ENCODE measurements at places on chromosomes 2 and 18.
A peak's percentile ranks its signal among the peaks of the same experiment; 100 is the strongest.

GRCh38 chr2:189178726-189179569 lies 613 bp downstream of the COL5A2 start:
- no peak for DNase-seq

DNA sequence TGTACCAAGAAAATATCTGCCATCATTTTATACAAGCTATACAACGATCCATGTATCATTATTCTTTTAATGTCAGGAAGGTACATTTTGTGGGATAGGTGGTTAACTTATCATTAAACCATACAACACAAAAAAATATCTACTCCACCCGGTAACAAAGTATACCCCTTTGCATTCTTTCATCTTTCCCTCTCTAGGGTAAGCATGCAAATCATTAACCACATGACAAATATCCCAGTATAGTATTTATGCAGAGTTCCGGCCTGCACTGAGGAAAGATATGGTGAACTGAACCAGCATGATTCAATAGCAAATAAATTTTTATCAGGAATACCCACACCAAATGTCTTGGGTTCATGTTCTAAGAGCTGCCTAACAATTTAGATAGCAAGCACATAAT lies 22.5 kb upstream of the SULT1C2 start:
- no peak for DNase-seq

GRCh38 chr2:102366406-102367112 lies 11.0 kb downstream of the IL18R1 start:
- peak; percentile 49 for DNase-seq

- DNase-seq = peak; percentile 51
Observed at GRCh38 chr2:172086241-172087206, 1.2 kb downstream of the DLX1 start.

- no peak for DNase-seq
Observed at GRCh38 chr2:59196491-59196890, 955.4 kb upstream of the FANCL start.

- DNase-seq = no peak
Observed at GRCh38 chr2:233044974-233045605, 12.6 kb downstream of the NEU2 start.

DNA sequence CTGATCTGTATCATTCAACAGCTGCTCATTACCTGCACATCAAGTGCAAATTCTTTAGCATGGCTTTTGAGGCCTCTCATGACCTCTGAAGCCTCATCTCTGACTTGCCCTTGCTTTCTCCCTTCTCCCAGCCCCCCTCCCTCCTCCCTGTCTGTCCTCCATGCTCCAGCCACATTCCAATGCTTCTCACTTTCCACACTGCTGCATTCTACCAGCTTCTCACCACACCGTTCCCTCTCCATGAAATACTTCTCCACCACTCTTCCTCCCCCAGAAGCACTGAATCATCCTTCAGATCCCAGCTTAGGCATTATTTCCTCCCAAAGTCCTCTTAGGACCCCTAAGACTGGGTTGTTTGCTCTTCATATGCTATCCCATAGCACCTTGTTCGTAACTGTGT lies 26.9 kb downstream of the GCG start:
- DNase-seq = no peak

DNA sequence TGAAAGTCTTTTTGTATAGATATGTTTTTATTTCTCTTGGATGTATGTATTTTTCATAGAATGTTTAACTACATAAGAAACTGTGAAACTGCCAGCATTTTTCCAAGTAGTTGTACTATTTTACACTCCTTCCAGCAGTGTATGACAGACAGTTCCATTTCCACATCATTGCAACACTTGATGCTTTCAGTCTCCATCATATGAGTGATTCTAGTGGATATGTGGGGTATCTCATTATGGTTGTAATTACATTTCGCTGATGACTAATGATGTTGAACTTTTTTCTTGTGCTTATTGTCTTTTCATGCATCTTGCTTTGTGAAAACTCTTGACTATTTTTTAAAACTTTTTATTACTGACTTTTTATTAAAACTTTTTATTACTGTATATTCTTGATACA lies 101.4 kb downstream of the ARHGAP28 start:
- no peak for DNase-seq

- DNase-seq = no peak
Observed at GRCh38 chr2:55102056-55102812, 52.0 kb upstream of the RTN4 start.

GRCh38 chr2:237875256-237876060 lies 16.0 kb downstream of the RAMP1 start:
- DNase-seq = no peak

DNA sequence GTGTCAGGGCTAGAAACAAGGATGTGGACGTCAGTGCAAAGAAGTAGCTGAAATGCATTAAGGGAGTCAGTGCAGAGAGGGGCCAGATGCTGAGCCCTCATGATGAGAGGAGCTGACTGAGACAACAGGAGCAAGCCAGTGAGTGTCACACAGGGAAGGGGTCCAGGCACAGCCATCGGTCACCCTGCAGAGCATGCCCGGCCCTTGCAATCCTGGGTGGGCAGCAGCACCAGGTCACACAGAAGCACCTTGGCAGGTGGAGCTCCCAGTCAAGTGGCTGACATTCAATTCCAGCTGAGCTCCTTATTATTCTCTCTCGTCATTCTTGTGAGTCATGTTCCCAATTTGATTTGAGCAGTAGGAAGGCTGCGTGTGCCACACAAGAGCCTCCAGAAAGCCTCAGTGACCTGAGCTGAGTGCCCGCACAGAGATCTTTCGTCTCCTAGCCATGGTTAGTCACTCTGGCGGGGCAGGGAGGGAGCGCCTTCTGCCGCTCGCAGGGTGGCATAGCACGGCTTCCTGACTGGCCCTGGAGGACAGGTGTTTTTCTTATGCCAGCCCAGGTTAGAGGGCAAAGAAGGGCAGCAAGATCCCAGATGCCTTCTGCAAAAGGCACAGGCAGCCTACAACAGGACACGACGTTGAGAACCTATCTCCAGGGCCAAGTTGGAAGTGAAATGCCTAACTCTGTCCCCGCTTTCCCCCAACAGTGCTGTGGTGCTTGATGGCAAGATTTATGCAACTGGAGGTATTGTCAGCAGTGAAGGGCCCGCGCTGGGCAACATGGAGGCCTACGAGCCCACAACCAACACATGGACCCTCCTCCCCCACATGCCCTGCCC lies 220.9 kb downstream of the ATAD2B start:
- no peak for DNase-seq

DNA sequence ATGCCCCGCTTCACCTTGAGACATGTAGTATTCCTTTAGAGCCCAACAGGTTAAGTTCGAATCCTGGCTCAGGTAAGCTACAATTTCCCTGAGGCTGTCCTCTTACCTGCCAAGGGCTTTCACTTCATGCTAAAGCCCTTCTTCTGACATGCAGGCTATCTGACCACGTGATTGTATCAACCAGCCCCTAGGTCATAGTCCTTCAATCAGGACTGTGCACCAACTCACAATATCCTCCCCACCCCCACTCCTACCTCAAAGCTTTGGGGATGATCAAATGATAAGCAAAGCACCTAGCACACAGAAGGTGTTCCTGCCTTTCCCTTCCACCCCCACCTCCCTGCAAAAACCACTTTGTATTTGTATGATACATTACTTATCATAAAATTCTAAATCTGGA lies 78.9 kb downstream of the AAK1 start:
- DNase-seq = no peak

- no peak for DNase-seq
Observed at GRCh38 chr18:28149810-28150420, 27.0 kb downstream of the CDH2 start.

DNA sequence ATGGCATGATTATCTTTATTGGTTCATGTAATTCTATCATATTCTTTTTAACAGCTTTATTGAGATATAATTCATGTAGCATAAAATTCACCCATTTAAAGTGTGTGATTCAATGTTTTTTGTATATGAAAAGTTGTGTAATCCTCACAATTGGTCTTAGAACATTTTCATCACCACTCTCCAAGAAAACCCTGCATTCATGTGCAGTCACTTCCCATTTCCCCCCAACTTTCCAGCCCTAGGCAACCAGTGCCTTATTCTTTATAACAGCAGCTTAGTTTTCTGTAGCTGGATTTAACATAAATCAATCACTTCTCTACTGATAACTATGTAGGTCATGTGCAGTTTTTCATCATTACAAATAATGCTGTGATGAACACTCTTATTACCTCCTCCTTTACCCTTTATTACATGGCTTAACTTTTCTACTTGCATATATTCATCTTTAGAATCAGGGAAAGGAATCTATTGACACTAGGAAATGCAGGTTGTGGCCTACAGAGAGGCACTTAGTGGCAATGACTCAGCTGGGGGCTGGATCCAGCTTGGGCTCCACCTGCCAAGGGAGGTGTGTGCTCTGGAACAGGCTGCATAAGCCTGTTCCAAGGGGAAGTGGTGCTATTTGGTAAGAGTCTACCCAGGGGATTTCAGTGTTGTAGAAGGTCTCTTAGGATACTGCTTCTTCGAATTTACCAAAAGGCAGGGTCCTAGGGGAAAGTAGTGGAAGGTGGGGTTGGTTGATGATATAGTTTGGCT lies 89.1 kb downstream of the ETAA1 start:
- DNase-seq = no peak

- DNase-seq = no peak
Observed at GRCh38 chr2:199814817-199815211, 36.2 kb downstream of the FTCDNL1 start.

GRCh38 chr2:106062627-106063026 lies 131.5 kb downstream of the UXS1 start:
- DNase-seq = no peak

GRCh38 chr2:143452817-143453451 lies 323.7 kb downstream of the ARHGAP15 start:
- DNase-seq = peak; percentile 62

- no peak for DNase-seq
Observed at GRCh38 chr2:197675711-197676188, 363 bp upstream of the RFTN2 start.

- no peak for DNase-seq
Observed at GRCh38 chr18:74395648-74396154, 61.4 kb downstream of the DIPK1C start.

DNA sequence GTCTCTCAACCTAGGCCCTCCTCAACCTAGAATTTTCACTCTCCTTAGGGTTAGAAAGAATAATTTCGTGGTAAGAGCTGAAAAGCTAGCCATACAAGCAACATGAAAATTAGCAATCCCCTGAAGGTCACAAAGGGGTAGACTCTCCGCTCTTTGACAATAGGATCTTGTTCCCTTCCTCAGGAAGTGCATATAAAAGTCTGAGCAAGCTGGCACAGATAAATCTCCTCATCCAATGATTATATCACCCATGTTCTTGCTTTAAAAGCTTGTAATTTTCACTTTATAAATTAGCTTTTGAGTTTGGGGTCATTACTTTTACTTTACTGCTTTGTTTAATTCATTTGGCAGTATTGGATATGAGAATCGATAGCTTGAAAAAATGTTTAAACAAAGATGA lies 852.3 kb upstream of the CRIM1 start:
- no peak for DNase-seq

DNA sequence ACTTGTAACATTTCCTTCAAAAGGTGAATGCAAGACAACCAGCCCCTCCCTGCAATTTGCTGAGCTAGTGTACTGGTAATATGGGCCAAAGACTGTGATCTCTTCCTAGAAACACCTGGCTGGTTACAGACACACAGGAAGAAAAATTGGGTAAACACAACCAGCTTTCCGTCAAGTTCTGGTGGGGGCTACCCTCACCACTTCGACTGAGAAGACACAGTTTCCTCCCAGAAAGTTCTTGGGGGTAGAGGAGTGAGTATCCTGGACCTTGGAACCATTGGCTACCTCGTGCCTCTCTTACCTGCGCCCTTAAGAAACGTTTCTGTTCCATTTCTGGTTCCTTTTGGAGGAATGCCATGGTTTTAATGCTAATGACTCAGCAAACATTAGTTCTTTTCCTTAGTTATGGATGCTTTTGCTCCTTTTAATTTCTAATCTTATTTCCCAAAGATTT lies 120.9 kb upstream of the DLX2 start:
- peak; percentile 26 for DNase-seq

- DNase-seq = no peak
Observed at GRCh38 chr2:224601923-224602322, 16.8 kb upstream of the CUL3 start.

DNA sequence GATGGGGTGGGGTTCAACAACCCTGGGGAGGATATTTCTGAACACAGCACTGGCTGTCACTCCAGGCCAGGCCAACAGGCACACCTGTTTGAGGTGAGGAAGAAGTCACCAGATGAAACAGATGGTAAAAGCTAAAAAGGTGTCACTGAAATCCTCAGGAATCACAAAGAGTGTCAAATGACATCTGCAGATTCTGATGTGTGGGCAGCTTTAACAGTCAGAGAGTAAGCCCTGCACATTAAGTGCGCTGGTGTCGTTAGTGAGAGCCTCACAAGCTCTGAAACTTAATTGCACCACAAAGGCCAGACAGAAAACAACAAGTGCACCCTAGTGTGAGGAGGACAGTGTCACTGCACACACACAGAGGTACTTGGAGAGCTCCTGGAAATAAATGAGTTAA lies 13.6 kb downstream of the FLACC1 start:
- DNase-seq = no peak

DNA sequence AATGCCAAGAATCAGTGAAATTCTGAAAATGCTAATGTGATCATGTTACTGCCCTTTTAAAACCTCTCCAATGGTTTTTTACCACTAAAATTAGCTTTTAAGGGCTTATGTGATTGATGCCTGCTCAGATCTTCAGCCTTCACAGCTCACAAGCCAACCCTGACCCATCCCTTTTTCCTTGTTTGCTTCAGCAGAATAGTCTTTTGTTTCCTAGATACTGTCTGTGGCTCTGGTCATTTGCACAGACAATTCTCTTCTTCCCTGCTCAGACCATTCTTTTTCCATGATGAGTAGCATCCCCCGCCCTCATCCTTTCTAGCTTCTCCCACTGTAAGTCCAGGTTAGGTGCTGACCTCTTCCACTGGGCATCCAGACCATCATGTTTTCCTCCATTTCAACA lies 164.9 kb upstream of the NT5C1B start:
- no peak for DNase-seq

DNA sequence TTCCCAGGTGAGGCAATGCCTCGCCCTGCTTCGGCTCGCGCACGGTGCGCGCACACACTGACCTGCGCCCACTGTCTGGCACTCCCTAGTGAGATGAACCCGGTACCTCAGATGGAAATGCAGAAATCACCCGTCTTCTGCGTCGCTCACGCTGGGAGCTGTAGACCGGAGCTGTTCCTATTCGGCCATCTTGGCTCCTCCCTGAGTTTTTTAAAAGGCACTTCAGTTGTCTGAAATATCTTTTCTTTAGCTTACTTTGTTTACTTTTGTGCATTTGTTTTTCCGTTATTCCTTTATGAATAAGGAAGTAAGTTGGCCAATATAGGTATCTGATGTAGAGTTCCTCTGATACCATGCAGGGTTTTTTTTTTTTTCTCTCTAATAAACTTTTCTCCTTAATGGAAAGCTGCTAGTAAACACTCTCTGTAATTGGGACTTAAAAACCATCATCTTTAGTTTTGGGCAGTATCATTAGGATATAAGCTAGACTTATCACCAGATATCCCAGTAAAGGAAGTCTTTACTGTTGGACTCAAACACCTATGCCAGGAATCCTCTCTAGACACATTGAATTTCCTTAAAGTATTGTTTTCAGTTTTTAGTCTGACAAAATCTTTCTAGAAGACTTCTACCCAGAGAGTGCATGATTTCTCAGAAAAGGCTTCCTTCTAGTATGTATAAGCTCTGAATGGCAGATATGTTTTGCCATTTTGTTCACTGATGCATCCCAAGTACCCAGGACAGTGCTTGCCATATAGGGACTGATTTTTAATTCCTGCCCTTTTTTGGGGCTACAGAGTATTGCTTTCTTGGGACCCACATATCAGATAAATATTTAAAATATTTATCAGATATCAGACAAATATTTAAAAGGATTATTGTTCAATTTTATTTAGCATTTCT lies 35.8 kb upstream of the DYSF start:
- DNase-seq = no peak
